ENCODE measurements at places on chromosomes 3 and 15. TPM values are rescaled to one million over a fixed set of nuclear protein-coding genes. Genes with fewer than 3 reads are reported as not detected.

The IL12A gene
- total RNA-seq = 1.4 TPM

The GALK2 gene
- 39.4 TPM for total RNA-seq

The EPHA6 gene
- total RNA-seq = 83.7 TPM

The CLRN1 gene
- total RNA-seq = not detected

The AP3B2 gene
- 65.0 TPM for total RNA-seq

The DPPA2 gene
- total RNA-seq = not detected

The GOLGA8T gene
- total RNA-seq = 0.69 TPM

The RAB27A gene
- 4.6 TPM for total RNA-seq

The SNX22 gene
- 12.5 TPM for total RNA-seq

The LARP6 gene
- total RNA-seq = 11.3 TPM

The NTRK3 gene
- 65.7 TPM for total RNA-seq

The CLDN16 gene
- total RNA-seq = 0.46 TPM

The ESYT3 gene
- total RNA-seq = 4.4 TPM

The CSPG5 gene
- total RNA-seq = 206 TPM

The PDE12 gene
- total RNA-seq = 19.6 TPM

The FAM43A gene
- total RNA-seq = 5.8 TPM

The CALML4 gene
- 3.5 TPM for total RNA-seq

The SENP7 gene
- 75.0 TPM for total RNA-seq

The TRIM42 gene
- total RNA-seq = not detected

The LMOD3 gene
- 0.23 TPM for total RNA-seq

The PP2D1 gene
- not detected for total RNA-seq

The GATM gene
- total RNA-seq = 146 TPM

The PTPRG gene
- total RNA-seq = 104 TPM

The SCAMP2 gene
- total RNA-seq = 12.2 TPM

The MANF gene
- 34.6 TPM for total RNA-seq

The SHF gene
- total RNA-seq = 32.5 TPM

The CLDN1 gene
- 3.0 TPM for total RNA-seq

The MUC20 gene
- total RNA-seq = 3.5 TPM

The ZIC1 gene
- 136 TPM for total RNA-seq

The CISH gene
- total RNA-seq = 0.46 TPM

The SAMD7 gene
- total RNA-seq = not detected

The CKMT1B gene
- 17.1 TPM for total RNA-seq

The ROBO1 gene
- total RNA-seq = 193 TPM

The GOLGA6L7 gene
- not detected for total RNA-seq

The NUP210 gene
- total RNA-seq = 11.1 TPM

The HYKK gene
- 0.92 TPM for total RNA-seq

The TMF1 gene
- total RNA-seq = 40.1 TPM

The NRG4 gene
- 1.8 TPM for total RNA-seq

The MESP1 gene
- 2.5 TPM for total RNA-seq

The MAGEL2 gene
- total RNA-seq = 13.8 TPM

The GOLGA6B gene
- not detected for total RNA-seq

The VGLL3 gene
- total RNA-seq = 1.6 TPM

The ZDHHC19 gene
- not detected for total RNA-seq

Measured in diencephalon (tissue), 1 donor.